ENCODE measurements at places on chromosomes 16 and 17. TPM values are rescaled to one million over a fixed set of nuclear protein-coding genes. Genes with fewer than 3 reads are reported as not detected.

ZSCAN10 gene
- 0.24 TPM for total RNA-seq

CSF3 gene
- not detected for total RNA-seq

PIRT gene
- total RNA-seq = not detected

PAQR4 gene
- 31.9 TPM for total RNA-seq

CAMKK1 gene
- total RNA-seq = 3.9 TPM

ST6GALNAC2 gene
- not detected for total RNA-seq

CD300LD gene
- total RNA-seq = not detected

SLC5A2 gene
- total RNA-seq = not detected

MPV17L gene
- not detected for total RNA-seq

RNF112 gene
- total RNA-seq = 0.96 TPM

CTRB2 gene
- not detected for total RNA-seq

PRSS22 gene
- not detected for total RNA-seq

CIAO2B gene
- 119 TPM for total RNA-seq

ANKRD40CL gene
- not detected for total RNA-seq

ADGRG1 gene
- total RNA-seq = 4.5 TPM

HYDIN gene
- 0.22 TPM for total RNA-seq

CES4A gene
- 54.4 TPM for total RNA-seq

TEKT5 gene
- total RNA-seq = not detected

ZG16 gene
- not detected for total RNA-seq

AURKB gene
- total RNA-seq = 110 TPM

SGCA gene
- 1.0 TPM for total RNA-seq

HSPB9 gene
- not detected for total RNA-seq

CACNA1H gene
- total RNA-seq = 0.25 TPM

SCNN1G gene
- not detected for total RNA-seq

HOXB6 gene
- 0.25 TPM for total RNA-seq

GPRC5C gene
- total RNA-seq = 0.37 TPM
